ENCODE measurements at places on chromosomes 13 and 19.

DNA sequence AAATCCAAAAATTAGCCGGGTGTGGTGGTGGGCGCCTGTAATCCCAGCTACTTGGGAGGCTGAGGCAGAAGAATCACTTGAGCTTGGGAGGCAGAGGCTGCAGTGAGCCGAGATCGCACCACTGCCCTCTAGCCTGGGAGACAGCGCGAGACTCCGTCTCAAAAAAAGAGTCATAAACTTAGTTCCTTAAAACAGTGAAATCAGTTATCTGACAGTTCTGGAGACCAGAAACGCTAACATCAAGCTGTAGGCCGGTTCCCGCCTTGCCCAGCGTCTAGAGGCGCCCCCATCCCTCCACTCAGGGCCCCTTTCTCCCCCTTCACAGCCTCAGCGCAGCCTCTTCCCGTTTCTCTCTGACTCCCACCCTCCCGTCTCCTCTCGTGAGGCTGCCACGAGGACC lies 11.9 kb downstream of the ADAT3 start:
- no peak for DNase-seq

DNA sequence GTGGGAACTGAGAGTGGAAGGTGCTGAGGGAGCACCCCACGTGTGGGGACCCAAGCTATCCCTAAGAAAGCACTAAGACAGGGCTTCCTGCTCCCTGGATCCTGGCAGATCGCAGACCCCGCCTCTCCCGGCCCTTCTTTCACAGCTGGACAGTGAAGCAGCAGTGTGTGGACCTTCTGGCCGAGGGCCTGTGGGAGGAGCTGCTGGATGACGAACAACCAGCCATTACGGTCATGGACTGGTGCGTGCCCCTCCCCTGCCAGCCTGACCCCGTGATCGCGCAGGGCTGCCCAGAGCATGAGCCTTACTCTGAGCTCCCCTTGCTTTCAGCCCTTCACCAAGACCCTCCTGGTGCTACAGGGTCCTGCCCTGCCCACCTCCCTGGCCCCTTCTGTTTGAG lies 2.3 kb downstream of the NCCRP1 start:
- no peak for DNase-seq

DNA sequence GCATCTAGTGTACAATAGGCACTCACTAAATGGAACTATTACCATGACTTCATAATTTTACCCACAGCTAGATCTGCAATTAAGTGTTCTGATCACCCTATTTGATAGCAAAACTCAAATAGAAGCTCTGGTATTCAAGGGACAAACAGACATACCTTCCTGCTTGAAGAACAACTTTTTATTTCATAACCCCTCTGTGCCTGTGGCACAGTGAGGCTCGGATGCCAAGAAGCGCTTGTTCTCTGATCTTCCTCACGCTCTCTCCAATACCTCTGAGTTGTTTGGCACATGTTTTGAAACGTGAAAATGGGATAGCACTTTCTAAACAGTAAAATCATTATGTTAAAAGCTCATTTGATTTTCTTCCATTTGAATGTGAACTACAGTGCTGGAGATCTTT lies 232.0 kb downstream of the KLF5 start:
- no peak for DNase-seq

- no peak for DNase-seq
Observed at GRCh38 chr19:28705008-28705407, 507.9 kb downstream of the UQCRFS1 start.

DNA sequence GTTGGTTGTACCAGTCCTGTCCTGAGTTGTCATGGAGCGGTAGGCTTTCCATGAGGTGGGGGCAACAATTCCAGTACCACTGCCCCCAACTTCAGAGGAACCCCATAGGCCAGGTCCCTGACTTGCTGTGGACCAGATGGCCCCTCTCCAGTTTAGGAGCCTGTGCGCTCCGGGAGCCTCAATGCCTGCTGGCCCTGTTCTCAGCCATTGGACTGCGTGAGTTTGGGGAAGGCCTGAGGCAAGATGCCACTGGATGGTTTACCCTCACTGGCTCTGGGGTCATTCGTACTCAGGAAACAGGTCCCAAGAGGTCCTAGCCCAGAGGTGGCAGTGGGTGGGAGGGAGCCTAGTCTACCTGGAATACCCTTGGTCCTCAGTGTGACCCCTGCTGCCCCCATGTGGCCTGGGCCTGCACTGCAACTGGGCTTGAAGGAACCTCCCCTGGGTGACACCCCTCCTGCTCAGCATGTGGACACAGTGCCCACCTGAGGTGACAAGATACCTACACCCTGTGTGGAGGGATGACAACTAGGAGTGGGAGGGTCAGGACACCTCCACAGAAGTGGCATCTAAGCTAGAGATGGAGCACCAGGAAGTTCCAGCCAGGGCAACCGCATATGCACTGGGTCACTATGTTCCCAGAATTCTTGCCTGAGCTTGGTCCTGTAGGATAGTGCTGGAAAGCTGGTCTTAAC lies 6.0 kb upstream of the PRR19 start:
- peak; percentile 90 for DNase-seq

GRCh38 chr19:5343848-5344247 lies 3.2 kb upstream of the PTPRS start:
- DNase-seq = no peak

- DNase-seq = no peak
Observed at GRCh38 chr13:108789476-108789875, 160.1 kb downstream of the MYO16 start.

GRCh38 chr19:28009696-28010095 lies 1203.3 kb downstream of the UQCRFS1 start:
- no peak for DNase-seq

DNA sequence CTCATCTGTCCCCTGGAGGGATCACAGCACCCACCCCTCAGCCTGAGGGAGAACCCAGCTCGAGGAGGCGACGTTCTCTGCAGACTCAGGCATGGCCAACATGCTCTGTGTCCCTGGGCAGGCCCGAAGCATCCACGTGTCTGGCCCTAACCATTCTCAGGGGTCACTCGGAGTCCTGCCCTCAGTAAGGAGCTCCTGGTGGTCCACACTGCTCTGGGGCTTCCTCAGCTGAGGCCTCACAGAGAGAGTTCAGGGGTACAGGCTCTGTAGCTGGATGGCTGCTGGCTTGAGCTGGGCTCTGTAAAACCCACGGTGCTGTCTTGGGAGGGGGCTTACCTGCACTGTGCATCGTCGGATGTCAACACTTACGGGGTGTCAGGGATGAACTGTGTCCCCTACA lies 4.4 kb upstream of the SIGLEC8 start:
- no peak for DNase-seq

- peak; percentile 81 for DNase-seq
Observed at GRCh38 chr13:26221721-26222519, at the start of gene RNF6. Gene RNF6, minus strand, starts transcription at chr13:26222314. Its CDS starts 2,665 bp downstream, at chr13:26219649.

DNA sequence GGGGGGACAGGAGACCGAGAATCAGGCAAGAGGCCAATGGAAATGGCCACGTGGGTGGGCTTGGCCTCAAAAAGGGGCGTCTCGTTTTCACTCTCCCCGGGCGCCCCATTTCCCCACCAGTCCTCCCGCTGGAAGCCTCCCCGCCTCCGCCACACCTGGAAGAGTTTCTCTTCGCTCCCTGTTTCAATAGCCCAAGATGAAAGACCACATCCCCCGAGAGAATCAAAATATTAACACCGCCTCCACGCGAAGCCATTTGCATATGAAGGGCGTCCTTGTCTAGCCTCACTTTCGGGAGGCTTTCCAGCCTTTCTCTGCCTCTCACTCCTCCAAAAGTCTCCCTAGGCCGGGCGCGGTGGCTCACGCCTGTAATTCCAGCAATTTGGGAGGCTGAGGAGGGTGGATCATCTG lies 691 bp upstream of the OLFM2 start:
- no peak for DNase-seq

DNA sequence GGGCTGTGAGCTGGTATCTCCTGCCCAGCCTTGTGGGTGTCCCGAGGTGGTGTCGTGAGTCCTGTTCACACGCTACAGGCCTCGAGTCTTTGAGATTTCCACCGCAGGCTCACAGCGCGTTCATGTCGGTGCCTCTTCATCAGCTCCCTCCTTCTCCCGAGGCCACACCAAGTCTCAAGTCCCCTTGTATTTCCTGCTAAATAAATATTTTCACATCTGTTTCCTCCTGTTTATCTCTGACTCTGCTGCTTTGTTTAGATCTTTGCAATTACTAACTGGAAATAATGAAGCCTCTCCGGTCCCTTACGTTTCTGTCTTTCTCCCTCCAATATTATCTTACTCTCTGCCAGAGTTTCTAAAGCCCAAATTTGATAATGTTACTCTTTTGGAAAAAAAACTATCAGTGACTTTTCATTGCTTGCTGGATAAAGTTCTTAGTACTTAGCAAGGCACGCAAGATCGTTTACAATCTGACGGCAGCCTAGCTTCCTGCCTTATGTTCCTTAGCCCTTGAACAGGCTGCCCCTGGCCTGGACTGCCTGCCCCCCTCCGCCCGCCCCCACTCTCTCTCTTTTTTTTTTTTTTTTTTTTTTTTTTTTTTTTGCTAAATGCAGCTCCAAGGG lies 130.5 kb upstream of the RNF113B start:
- no peak for DNase-seq

DNA sequence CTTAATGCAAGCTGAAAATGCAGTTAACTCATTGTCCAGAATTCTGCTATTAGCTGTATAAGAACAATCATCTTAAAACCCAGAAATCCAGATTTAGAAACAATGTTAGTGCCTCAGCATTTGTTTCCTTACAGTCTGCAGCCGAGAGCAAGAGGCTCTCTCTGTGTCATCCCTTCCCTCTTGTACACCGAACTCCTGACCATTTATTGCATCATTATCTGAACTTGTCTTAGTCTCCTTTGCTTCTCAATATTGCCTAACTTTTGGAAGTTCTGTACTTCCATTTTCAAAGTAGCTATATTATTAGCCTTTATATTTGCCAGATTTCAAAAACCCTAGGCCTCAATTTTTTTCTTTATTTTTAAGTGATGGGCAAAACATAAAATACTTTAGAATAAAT lies 27.1 kb downstream of the RNASEH2B start:
- no peak for DNase-seq

DNA sequence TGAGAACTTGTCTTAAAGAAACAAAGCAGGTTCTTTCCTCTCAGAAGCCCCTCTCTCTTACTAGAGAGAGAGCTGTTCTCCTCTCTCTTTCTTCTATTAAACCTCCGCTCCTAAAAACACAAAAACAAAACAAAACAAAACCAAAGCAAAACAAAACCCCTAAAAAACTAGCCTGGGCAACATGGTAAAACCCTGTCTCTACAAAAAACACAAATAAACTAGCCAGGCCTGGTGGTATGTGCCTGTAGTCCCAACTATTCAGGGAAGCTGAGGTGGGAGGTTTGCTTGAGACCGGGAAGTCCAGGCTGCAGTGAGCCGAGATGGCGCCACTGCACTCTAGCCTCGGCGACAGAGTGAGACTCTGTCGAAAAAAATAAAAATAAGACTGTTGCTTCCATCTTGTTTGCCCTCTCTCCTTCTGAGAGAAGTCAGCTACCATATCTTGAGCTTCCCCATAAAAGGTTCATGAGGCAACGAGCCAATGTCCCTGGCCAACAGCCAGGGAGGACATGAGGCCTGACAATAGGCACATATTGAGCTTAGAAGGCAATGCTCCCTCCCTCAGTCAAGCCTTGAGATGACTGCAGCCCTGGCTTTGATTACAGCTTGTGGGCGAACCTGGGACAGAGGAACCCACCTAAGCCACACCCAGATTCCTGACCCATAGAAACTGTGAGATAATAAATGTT lies 17.5 kb upstream of the FLT3 start:
- no peak for DNase-seq

GRCh38 chr13:65868884-65869283 lies 1361.3 kb downstream of the PCDH9 start:
- no peak for DNase-seq

DNA sequence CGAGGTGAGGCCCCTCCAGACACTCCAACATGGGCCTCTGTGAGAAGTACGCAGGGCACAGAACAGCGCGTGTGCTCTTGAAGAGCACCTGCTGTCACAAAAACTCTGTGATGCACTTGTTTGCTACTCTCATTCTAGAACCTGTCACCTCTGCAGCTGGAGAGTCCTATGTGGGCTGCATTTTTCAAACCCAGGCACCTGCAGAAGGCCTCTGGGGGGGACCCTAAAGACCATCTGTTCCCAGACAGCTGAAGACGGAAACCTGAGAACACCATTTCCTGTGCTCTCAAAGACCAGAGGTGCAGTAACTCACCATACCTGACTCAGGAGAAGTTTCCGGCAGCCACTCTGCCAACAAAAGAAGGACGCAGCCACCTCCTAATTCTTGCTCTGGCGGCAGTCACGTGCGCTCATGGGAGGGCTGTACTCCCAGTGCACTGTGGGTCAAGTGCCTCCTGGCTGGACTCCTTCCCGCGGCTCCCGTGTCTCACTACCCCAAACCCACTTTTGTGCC lies 28.1 kb downstream of the RANBP3 start:
- DNase-seq = no peak

- DNase-seq = no peak
Observed at GRCh38 chr13:48244159-48244558, 11.2 kb downstream of the ITM2B start.

DNA sequence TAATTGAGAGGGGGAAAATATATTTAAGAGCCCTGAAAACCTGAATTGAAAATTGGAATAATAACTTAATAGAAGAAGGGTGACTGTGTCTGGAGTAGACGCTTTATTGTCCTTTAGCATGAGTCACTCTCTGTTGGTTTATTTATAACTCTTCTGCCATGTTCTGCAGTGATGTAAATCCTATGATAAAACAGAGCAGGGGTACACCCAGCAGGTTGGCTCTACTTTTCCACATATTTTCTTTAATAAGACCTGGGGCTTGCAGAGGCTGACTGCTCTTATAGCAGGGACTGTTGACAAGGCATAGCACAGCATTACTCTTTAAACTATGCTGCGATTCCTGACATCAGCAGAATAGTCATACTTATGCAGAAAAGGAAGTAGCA lies 389.9 kb upstream of the PCDH9 start:
- DNase-seq = no peak

- no peak for DNase-seq
Observed at GRCh38 chr19:16605115-16605514, 22.9 kb downstream of the MED26 start.

- DNase-seq = no peak
Observed at GRCh38 chr13:93963266-93964145, 516.0 kb downstream of the DCT start.

- no peak for DNase-seq
Observed at GRCh38 chr13:61391426-61391825, 24.2 kb downstream of the PCDH20 start.

DNA sequence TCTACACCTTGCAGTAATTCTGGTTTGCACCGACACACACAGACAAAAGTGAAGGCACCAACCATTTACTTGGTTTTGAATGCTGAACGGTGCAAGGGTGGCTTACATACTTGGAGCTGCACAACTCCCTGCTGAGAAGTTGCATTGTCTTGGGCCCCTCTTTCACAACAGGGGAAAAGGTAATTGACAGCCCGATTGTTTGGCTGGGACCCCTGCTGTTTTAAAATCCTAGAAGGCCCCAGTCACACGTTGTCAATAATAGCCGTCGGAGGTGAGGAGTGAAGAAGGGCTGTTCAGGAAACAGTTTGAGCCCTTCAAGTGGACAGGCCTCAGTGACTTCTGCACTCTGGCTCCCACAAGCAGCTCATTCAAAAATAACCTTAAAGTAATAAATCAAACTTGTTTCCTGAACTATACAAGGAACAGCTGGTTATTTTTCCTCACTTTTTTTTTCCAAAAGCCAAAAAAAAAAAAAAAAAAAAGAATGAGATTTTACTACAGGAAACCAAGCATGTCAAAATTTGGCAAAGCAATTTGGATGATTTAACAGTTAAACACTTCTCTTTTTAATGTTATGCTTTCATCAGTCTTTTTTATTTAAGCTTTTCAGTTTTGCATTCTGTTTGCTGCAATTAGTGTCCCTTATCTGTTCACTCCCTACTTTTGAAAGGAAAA lies 19.0 kb upstream of the SPRY2 start:
- no peak for DNase-seq

- no peak for DNase-seq
Observed at GRCh38 chr19:48953141-48953540, 1.5 kb upstream of the BAX start.

- DNase-seq = no peak
Observed at GRCh38 chr13:27005556-27005955, 166.1 kb downstream of the USP12 start.

Measured in effector CD8-positive, alpha-beta T cell (primary cell).